ENCODE measurements at places on chromosomes 3 and 15.

DNA sequence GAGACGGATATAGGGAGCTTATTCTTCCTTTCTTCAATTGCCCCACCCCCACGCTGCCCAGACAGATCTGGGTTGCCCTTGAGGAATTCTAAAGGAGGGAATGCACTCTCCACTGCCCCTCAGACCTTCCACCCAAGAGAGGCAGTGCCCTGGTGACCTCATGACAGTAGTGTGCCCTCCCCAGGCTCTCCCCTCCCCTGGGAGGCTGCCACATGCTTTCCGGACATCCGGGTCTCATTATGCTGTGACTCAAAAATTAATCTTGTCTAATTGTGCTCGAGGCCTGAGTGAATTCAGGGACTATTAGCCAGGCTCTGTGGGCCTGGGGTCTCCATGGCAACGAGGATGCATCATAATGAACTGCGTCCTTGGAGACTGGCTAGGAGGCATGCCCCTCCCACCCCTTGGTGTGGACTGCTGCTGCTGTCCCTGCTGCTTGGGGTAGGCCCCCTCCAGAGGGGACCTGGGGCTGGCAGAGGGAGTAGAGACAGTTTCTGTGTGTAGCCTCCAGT is 20.8 kb downstream of the CORO2B start:
- peak; percentile 56 for DNase-seq

GRCh38 chr3:10459954-10460754 is 45.2 kb downstream of the ATP2B2 start:
- DNase-seq, result peak; percentile 57

DNA sequence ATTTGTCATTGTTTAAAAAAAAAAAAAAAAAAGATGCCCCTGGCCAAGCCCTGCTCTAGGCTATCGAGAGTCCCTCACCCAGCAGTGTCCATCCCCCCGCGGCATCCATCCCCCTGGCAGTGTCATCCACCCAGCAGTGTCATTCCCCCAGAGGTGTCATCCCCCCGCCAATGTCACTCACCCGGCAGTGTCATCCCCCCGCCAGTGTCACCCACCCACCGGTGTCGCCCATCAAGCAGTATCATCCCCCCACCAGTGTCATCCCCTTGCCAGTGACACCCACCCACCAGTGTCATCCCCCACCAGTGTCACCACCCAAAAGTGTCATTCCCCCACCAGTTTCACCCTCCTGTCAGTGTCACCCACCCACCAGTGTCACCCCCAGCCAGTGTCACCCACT is 99.3 kb upstream of the PRR20G start:
- DNase-seq, result no peak

DNA sequence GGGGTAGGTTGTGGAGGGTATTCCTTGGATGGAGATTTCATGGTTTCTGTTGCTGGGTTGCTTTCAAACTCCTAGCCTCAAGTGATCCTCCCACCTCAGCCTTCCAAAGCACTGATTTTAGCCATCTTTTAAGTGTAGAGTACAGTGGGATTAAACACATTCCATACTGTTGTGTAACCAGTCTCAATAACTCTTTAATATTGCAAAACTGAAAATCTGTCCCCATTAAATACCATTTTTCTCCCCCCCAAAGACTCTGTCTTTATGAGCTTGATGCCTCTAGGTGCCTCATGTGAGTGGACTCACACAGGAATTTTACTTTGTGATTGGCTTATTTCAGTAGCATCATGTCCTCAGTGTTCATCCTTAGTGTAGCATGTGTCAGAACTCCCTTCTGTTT is 74.7 kb upstream of the ATP10A start:
- no peak for DNase-seq

- no peak for DNase-seq
Observed at GRCh38 chr3:126028096-126028495, 55.8 kb downstream of the SLC41A3 start.

DNA sequence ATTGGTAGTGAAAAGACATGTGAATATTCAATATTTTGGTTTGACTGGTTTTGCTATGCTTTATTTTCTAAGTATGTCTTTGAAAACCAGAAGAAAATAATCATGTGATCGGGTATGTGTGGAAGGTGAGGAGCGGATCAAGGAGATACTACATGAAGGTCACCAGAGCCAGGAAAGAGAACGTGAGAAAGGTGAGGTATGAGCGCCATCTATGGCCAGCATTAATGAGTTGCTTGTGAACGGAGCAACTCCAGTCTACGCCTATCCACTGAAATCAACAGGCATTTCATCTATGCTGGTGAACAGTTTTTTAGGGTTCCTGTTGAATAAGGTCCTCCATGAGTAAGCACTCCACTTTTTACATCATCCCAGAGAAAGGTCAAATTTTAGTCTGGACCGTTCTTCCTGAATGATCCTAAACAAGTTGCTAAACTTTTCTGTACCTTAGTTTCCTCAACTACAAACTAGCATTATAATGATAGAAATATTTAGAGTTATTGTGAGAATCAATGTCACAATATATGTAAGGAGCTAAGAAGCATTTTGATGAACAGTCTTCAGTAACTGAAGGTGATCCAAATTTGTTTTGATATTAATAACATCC is 1435.2 kb upstream of the CADM2 start:
- peak; percentile 59 for DNase-seq

GRCh38 chr15:66016199-66016598 is 146.9 kb downstream of the RAB11A start:
- no peak for DNase-seq

DNA sequence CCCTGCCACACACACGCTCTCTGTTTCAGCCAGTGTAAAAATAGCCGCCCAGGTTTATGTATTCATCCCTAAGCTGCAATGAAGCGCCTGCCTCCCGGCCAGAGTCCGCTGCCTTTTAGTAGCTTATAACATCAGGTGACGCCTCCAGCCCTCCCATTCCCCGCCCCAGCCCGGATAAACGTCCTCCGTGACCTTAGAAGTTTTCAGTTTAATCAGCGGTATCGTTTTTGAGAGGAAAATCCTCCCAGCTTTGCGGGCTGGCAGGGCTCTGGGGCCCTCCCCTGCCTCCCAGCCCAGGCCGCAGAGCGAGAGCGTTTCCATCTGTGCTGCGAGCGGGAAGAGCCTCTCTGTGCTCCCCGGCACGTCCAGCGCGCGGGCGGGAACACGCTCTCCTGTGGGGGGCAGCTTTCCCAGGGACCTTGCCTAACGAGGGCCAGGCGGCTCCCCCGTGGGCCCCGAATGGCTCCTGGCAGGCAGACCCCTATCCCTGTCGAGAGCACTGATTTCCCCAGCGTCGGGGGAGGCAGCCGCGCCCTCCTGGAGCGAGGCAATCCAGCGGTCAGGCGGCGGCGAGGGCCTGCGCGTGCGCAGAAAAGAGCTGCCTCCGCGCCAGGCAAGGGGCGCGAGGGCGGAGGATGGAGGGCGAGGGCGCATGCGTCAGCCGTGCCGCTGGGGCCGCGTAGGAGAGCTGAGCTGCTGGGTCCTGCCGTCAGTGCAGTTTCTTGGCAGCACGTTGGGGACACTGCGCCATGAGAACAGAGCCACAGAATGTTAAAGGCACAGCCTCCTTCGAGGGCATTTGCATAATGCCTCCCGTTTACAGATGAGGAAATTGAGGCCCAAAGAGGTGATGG is 71.1 kb downstream of the CCNL1 start:
- DNase-seq, result peak; percentile 97

- DNase-seq, result peak; percentile 57
Observed at GRCh38 chr3:37652851-37653250, 208.8 kb upstream of the CTDSPL start.

GRCh38 chr3:59992578-59992977 is 942.8 kb upstream of the CFAP20DC start:
- DNase-seq, result no peak

DNA sequence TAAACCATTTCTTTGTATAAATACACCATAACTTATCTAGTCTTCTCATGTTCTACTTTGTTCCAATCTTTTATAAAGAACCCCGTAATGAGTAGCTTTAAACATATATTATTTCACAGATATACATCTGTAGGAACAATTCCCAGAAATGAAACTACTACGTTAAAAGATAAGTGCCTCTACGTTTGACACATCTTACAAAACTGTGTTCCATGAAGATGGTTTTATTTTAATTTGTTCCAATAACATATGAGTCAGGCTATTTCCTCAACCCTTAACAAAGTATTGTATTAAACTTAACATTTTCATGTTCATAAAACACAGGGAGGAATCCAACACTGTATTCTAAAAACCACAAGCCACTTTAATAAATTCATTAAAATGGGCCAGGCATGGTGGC is 52.9 kb downstream of the TRPM7 start:
- no peak for DNase-seq

DNA sequence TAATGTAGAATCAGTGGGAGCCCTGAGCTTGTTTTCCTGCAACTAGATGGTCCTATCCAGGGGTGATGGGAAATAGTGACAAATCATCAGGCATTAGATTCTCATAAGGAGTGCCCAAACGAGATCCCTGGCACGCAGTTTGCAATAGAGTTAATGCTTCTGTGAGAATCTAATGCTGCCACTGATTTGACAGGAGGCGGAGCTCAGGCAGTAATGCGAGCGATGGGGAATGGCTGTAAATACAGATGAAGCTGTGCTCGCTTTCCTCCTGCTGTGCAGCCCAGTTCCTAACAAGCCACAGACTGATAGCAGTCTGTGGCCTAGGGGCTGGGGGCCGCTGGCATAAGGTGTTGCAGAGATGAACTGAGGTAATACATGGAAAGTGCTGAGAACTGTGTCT is 28.3 kb upstream of the TMEM42 start:
- no peak for DNase-seq

All from left hindlimb (tissue), 1 donor.